ENCODE measurements at places on chromosomes 7 and 10.

DNA sequence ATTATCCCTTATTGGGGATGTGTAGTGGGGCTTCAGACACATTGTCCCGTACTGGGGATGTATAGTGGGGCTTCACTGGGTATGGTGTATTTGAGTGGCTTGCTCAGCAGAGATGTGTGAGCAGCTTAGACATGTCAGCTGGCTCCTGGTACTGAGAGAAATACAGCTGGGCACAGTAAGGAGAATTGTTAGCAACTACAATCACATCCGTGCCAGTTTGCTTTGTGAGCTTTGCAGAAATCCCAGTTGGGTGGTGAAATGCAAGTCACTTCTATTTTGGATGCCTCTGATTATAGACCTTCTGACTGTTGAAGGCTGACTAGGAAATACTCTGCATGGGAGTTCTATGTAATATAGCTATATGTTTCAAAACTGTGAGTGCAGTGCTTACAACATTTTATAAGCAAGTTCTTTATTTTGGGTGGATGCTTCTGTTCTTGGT, 10.8 kb downstream of the CCNY start:
- H3K4me3 ChIP-seq = no peak overlapping the region
- H3K27ac ChIP-seq = no peak overlapping the region
- peaks cover 11% of the 10 kb centered on the region for H3K36me3 ChIP-seq
- no peaks in the 10 kb centered on the region for H3K27me3 ChIP-seq

DNA sequence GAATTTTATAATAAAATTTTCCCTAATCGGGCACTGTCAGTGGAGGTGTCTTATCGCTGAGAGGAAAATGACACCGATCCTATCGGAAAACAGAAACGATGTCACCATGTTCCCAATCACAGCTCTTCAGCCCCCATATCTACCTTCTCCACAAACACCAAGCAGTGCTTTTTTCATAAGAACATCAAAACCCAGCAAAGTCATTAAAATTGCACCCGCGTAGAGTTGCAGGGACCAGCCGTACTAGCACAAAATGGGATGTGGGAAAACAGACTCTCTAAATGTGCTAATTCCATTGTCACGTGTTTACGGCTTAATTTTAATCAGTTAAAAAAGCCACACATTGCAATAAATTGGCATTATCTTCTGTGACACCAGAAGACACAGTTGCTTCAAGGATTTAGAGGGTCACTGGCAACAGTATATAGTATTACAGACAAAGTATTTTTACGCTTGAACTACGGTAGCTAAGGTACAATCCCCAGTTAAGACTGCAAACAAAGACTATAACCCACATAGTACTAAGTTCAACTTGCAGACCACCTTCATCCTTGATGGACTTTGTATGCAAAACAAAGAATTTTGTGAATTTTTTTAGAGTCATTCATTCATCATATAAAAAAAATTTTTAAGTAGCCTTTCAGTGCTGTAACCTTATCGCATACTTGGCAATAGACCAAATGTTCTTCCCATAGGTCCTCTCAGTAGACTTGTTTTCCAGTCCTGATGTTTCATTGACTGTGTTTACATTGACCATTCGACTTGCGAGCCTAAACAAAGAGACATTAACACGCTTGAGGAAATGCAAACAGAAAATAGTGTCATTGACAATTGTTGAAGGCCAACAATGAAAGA, 116.0 kb downstream of the VTI1A start:
- no peak overlapping the region for H3K4me3 ChIP-seq
- H3K27ac ChIP-seq = no peak overlapping the region
- DNase-seq = no peak
- H3K4me1 ChIP-seq = peaks cover 10% of the 10 kb centered on the region

GRCh38 chr10:6364893-6365292, 162.2 kb downstream of the PFKFB3 start:
- H3K36me3 ChIP-seq = peaks cover 7% of the 10 kb centered on the region
- H3K27me3 ChIP-seq = no peaks in the 10 kb centered on the region
- H3K27ac ChIP-seq = no peak overlapping the region
- no peak overlapping the region for H3K4me3 ChIP-seq
- H3K4me1 ChIP-seq = no peaks in the 10 kb centered on the region

DNA sequence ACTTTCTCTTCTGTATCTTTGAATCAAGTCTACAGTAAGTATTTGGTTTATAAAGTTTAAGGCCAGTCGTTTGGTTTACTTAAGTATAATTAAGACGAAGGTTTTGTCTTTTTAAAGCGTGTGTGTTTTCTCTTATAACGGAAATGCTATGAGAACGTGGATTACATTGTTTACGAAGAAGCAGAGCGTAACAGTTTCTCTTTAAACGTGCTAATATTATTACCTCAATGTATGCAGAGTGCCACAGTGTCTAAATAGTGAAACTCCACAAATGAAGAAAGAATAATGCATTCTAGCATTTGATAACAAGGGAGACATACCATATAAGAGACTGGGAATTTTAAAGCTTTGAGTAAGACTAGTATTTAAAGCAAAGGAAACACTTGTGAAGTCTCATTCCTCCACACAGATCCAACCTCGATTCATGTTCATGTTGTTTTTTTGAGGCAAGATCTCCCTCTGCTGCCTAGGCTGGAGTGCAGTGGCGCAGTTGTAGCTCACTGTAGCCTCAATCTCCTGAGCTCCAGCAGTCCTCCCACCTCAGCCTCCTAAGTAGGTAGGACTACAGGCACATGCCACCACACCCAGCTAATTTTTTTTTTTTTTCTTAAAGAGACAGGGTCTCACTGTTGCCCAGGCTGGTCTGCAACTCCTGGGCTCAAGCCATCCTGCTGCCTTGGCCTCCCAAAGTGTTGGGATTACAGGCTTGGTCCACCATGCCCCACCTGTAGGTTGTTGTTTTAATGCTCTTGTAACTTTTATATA, 75.1 kb downstream of the ANKRD61 start:
- peak overlapping the region; percentile 82 for H3K4me3 ChIP-seq
- peaks cover 37% of the 10 kb centered on the region for H3K4me1 ChIP-seq
- no peaks in the 10 kb centered on the region for H3K27me3 ChIP-seq
- DNase-seq = peak; percentile 63
- H3K27ac ChIP-seq = peak overlapping the region; percentile 87
- peaks cover 11% of the 10 kb centered on the region for H3K36me3 ChIP-seq

DNA sequence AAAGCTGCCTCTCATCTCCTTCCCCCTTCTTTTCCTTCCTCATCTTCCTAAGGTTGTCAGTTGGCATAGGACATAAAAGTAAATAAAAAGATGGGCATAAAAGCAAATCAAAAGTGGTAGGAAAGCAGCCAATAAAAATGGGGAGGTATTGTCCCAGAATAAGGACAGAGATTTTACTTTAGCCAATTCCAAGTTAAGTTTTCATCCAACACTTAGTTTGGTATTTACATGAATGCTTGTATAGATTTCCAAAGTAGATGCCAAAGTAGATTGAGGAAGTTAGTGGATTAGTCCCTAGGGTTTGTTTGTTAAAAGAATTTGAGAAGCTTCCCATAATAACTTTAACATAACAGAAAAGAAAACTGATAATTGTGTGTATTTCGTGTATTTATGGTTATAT, 33.7 kb downstream of the HDAC9 start:
- no peak overlapping the region for H3K27ac ChIP-seq
- H3K4me1 ChIP-seq = peaks cover 3% of the 10 kb centered on the region
- no peak for DNase-seq
- no peaks in the 10 kb centered on the region for H3K27me3 ChIP-seq
- H3K4me3 ChIP-seq = no peak overlapping the region

- peak overlapping the region; percentile 27 for H3K27ac ChIP-seq
- peak overlapping the region; percentile 19 for H3K4me3 ChIP-seq
- no peaks in the 10 kb centered on the region for H3K36me3 ChIP-seq
These were observed 120.9 kb downstream of the ICA1 start for GRCh38 chr7:8141070-8141469.

GRCh38 chr10:24556750-24557742, 166.6 kb downstream of the ARHGAP21 start:
- H3K27ac ChIP-seq = no peak overlapping the region
- peaks cover 4% of the 10 kb centered on the region for H3K4me1 ChIP-seq

DNA sequence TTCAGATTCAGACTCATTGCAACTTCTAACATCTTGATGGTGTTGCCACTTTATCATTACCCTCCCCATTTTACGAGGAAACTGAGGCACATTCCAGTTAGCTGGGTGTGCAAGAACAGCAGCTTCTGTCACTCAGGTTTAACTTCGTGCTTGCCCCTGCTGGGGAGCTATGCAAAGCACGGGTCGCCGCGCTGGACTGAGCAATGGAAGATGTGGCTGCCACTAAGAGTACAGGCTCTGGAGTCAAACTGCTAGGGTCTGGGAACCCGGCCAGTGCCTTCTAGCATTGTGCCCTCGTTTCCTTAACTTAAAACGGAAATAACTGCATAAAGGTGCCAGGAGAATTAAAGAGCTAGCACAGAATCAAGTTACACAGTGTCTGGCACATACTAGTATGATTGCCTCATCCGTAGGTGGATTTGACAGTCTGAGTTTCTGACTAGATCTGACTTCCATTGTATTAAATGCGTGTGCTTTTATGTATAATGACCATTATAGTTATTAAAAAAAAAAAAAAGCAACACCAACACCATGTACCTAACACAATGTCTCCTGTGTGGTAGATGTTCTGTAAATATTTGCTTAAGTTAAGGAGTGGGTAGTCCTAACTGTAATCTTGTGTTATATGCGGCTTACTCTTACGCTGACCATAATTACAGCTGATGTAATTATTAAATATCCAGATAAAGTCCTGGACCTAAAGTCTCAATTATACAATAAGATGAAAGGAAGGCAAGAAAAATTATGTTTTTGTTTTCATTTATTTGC, 842 bp downstream of the ZNF22 start:
- peaks cover 42% of the 10 kb centered on the region for H3K36me3 ChIP-seq
- DNase-seq = peak; percentile 71
- H3K4me3 ChIP-seq = peak overlapping the region; percentile 84
- H3K4me1 ChIP-seq = peaks cover 20% of the 10 kb centered on the region
- no peaks in the 10 kb centered on the region for H3K27me3 ChIP-seq

DNA sequence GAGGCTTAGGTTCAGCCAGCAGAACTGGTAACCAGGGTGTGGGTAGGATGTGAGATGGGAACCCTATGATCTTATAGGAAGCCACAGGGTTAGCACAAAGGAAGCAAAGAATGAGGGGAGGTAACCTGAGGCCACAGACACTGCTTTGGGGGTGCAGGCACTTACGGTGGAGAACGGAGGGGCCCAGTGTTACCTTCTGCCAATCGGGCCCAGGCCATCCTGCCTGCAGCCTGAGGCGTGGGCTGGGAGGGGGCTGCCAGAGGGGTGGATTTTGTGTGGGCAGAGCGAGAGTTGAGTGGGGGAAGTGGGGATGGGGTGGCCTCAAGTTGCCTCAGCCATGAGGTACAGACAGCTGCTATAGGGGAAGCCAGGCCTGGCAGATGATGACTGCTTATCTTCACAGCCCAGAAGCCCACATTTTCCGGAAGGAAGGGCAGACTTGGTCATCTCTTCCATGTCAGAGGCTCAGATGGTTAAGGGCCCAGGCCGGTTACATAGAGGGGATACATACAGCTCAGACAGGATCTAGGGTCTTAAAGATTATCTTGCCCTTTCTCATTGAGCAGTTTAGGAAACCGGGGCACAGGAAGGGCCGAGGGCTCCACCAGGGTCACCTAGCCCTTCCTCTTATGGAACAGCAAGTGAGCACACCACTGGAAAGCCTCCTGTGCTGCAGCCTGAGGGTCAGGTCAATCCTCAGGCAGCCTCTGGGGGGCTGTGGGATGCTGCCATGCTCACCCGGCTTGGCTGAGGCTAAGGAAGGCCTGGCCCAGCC, 24.4 kb upstream of the VSIR start:
- peaks cover 13% of the 10 kb centered on the region for H3K4me1 ChIP-seq
- no peaks in the 10 kb centered on the region for H3K36me3 ChIP-seq
- no peak overlapping the region for H3K4me3 ChIP-seq

GRCh38 chr7:29109899-29110298, 36.4 kb downstream of the CPVL start:
- H3K27me3 ChIP-seq = peaks cover 8% of the 10 kb centered on the region
- no peak overlapping the region for H3K4me3 ChIP-seq
- DNase-seq = no peak
- no peak overlapping the region for H3K27ac ChIP-seq

GRCh38 chr7:31805209-31805818, 118.3 kb downstream of the PPP1R17 start:
- H3K4me3 ChIP-seq = no peak overlapping the region
- no peak for DNase-seq
- no peaks in the 10 kb centered on the region for H3K4me1 ChIP-seq

DNA sequence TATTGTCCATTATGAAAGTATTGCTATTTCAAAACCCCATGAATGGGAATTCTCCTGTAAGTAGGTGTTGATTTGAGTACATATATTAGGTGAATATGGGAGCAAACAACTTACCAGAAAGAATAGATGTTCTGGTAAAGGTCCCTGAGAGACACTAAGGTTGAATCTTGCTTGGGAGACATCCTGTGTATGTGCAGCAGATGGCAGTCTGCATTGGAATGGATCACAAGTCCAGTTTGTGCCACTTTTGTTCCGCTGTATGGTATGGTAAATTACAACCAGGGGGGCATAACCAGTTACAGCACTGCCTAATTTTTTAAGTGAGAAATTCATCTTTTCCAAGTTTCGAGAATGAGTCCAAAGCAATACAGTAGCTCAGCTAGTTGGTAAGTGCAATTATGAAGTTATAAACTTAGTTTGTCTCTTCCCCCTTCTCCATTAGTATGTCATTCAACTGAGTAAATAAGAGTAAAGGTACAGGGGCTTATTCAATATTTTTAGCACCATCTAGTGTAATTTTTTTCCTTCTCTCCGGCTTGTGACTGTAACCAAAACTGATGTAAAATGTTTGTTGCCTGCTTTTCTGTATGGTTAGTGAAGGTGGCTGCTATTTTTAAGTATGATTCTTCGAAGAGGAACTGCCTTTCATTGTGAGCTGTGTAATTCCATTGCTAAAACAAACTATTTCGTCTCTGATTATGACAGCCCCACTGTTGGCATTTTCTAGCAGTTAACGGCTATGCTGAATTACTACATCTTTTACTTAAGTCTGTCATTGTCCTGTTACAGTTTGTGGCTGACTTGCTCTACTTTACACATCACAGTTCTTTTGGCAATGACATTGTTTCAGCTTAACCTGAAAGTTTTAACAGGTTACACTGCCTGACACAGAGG, 2.8 kb downstream of the MCU start:
- DNase-seq = peak; percentile 11
- no peaks in the 10 kb centered on the region for H3K36me3 ChIP-seq
- H3K27me3 ChIP-seq = no peaks in the 10 kb centered on the region
- H3K4me3 ChIP-seq = no peak overlapping the region
- H3K4me1 ChIP-seq = peaks cover 40% of the 10 kb centered on the region

- H3K27me3 ChIP-seq = peaks cover 2% of the 10 kb centered on the region
- no peaks in the 10 kb centered on the region for H3K36me3 ChIP-seq
- no peak overlapping the region for H3K4me3 ChIP-seq
- H3K27ac ChIP-seq = no peak overlapping the region
- H3K4me1 ChIP-seq = no peaks in the 10 kb centered on the region
- peak; percentile 55 for DNase-seq
These were observed 179.5 kb upstream of the IMMP2L start for GRCh38 chr7:111741811-111742240.

DNA sequence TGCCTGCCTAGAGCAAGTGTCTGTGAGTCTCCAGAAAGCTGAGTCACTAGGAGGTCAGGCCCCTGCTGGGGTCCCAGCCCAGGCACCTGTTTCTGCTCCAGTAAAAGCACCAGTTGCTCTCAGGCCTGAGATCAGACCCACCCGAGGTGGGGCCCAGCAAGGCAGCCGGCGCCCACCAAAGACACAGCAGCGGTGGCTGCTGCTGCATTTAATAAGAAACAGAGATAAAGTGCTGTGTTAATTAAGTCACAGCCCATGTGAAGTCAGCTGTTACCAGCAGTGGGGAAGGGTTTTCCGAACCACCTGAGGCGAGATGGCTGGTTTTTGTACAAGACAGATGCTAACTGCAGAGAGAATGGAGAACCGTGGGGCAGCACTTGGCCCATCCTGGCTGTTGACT, 12.1 kb upstream of the LRRC18 start:
- H3K36me3 ChIP-seq = no peaks in the 10 kb centered on the region
- H3K27me3 ChIP-seq = no peaks in the 10 kb centered on the region
- no peak overlapping the region for H3K27ac ChIP-seq
- no peak for DNase-seq
